Stimulated activated CD8-positive, alpha-beta memory T cell treated with anti-CD3 and anti-CD28 coated beads, Interleukin-4, amount 100 ng/mL, for 24 hours (primary cell): ENCODE measurements at places on chromosomes 16 and 17.

DNA sequence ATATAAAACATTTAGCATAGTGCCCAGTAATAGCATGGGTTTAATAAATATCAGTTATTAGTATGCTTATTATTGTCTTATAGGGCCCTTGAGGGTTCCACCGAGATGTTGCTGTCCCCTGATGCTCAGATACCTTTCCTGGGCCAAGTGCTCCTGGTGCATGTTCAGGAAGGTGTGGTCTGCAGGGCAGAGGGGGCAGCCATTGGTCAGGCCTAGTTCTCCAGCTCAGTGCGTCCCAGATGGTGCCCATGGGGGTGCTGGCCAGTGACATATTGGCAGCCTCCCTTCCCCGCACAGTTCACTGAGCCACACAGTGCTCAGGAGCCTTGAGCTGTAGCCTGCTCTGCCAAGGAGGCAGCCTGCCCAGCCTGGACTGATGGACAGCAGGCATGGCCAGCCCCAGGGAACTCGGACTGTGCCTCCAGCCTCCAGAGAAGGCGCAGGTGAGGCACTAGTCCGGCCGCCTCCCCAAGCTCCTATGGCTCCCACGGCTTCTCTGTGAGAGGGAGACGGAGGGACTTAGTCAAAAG is 7.7 kb upstream of the GRIN2A start:
- DNase-seq, result no peak

GRCh38 chr17:59047616-59048015 is 59.1 kb downstream of the TRIM37 start:
- DNase-seq, result no peak

- no peak for DNase-seq
Observed at GRCh38 chr16:89370081-89370511, 120.3 kb downstream of the ANKRD11 start.

- no peak for DNase-seq
Observed at GRCh38 chr17:69175625-69176456, 34.1 kb upstream of the ABCA6 start.

DNA sequence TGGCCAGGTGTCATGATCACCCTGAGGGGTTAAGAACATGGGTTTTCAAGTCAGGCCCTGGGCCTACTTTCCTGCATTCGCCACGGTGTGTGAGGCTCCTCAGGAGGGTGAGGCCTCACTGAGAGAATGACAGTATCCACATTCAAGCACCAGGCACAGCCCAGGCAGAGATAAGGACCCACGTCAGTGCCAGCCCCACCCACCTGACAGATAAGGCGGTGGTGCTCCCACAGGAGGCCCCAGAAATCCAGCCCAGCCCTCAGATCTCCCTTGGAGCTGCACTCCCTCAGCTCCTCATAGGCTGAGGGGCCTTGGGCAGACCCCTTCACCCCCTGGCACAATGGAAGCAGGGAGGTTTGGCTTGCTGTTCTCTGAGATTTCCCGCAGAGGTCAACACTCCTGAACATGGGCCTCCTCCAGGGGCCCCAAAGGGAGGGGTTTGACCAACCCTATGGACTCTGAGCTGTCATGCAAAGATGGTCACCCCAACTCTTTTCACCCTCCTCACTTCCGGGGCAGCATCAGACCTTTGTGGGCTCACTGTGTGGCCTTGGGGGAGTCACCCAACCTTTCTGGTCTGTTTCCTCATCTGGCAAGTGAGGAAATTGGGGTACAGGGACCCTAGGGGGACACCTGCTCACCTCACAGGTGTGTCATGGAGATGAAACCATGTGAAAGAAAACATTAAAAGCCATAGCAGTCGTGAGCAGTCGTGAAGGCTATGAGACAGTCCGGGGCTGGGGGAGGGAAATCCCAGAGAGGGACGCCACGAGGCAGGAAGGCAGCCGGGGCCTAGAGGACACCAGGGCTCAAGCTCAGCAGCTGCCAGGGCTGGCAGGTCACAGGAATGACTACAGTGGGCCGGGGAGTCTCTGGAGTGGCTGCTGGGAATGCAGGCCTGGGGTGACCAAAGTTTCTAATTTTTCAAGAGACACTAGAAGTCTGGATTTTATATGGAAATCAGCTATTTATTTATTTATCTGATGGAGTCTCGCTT is 15.4 kb downstream of the PLLP start:
- no peak for DNase-seq

- DNase-seq, result no peak
Observed at GRCh38 chr16:88318051-88318450, 64.7 kb upstream of the ZNF469 start.

DNA sequence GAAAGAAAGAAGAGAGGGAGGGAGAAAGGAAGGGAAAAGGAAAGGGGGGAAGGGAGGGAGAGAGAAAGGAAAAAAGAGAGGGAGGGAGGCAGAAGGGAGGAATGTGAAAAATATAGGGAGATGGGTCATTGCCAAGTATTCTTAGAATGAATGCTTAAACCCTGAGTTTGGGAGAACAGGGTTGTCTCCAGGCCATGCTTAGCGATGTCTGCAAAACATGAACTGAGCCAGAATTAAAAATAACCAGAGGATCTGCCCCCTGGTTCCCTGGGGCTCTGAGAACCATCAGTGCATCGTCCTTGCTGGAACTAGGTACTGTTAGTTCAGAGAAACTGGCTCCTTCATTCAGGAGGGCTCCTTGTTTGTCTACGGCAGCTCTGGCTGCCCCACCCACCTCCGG is 170.4 kb downstream of the IRX5 start:
- DNase-seq, result no peak
